ENCODE measurements at places on chromosomes 5 and 9.

- H3K27me3 ChIP-seq: no peaks in the 10 kb centered on the region
- peaks cover 3% of the 10 kb centered on the region for H3K4me1 ChIP-seq
- no peak for DNase-seq
- no peaks in the 10 kb centered on the region for H3K36me3 ChIP-seq
Measured at GRCh38 chr9:128862401-128862851, 19.3 kb downstream of the KYAT1 start.

- H3K27ac ChIP-seq: no peak overlapping the region
- DNase-seq: no peak
- no peaks in the 10 kb centered on the region for H3K27me3 ChIP-seq
- peaks cover 3% of the 10 kb centered on the region for H3K4me1 ChIP-seq
- no peak overlapping the region for H3K4me3 ChIP-seq
- H3K36me3 ChIP-seq: peaks cover 13% of the 10 kb centered on the region
Measured at GRCh38 chr5:60929024-60929423, 15.8 kb downstream of the ERCC8 start.

GRCh38 chr5:5741418-5741817, 318.9 kb downstream of the ICE1 start:
- no peak overlapping the region for H3K27ac ChIP-seq
- H3K4me1 ChIP-seq: no peaks in the 10 kb centered on the region
- DNase-seq: no peak
- peaks cover 3% of the 10 kb centered on the region for H3K27me3 ChIP-seq
- no peaks in the 10 kb centered on the region for H3K36me3 ChIP-seq

DNA sequence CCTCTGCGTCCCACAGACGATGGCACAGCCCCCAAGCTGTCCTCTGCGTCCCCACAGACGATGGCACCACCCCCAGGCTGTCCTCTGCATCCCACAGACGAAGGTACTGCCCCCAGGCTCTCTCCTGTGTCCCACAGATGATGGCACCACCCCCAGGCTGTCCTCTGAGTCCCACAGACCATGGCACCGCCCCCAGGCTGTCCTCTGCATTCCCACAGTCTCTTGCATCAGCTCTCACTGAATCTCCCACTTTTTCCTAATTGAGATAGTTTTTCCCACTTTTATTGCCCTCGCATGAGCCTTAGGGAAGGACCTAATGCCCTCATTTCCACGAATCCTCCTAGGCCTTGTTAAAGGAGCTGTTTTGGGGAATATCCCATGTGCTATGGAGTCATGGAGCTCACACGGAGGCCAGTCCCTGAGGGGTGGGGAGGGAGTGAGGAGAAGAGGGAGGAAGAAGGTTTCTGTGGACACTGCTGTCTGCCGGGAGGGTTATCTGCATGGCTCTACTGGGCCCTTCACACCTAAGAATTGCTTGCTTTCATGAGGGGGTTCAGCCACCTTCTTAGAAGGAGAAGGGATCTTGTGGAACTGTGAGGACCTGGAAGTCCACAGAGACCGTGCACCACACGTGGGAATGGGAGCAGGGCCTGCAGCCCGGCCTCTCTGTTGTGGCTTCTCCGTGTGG, 58.2 kb upstream of the PTCH1 start:
- DNase-seq: no peak
- H3K27ac ChIP-seq: no peak overlapping the region
- H3K4me3 ChIP-seq: no peak overlapping the region
- H3K27me3 ChIP-seq: peaks cover 22% of the 10 kb centered on the region
- H3K36me3 ChIP-seq: no peaks in the 10 kb centered on the region

DNA sequence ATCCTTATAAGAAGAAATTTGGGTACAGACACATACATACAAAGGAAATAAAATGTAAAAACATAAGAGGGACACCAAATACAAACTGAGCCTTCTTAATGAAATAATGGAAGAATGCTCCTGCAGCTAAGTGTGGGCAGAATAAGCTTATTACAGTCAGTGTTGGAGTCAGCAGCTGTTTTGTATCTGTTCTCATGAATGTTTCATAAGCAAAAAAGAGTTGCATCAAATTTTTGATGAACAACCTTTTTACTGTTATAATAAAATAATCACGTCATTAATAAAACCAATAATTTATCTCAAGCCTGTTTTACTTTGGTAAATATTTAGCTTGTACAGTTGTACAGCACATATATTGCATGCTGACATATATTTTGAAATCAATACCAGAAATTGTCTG, 545.6 kb downstream of the LRRC70 start:
- no peak for DNase-seq
- H3K27me3 ChIP-seq: no peaks in the 10 kb centered on the region
- no peak overlapping the region for H3K4me3 ChIP-seq
- no peak overlapping the region for H3K27ac ChIP-seq
- no peaks in the 10 kb centered on the region for H3K4me1 ChIP-seq

DNA sequence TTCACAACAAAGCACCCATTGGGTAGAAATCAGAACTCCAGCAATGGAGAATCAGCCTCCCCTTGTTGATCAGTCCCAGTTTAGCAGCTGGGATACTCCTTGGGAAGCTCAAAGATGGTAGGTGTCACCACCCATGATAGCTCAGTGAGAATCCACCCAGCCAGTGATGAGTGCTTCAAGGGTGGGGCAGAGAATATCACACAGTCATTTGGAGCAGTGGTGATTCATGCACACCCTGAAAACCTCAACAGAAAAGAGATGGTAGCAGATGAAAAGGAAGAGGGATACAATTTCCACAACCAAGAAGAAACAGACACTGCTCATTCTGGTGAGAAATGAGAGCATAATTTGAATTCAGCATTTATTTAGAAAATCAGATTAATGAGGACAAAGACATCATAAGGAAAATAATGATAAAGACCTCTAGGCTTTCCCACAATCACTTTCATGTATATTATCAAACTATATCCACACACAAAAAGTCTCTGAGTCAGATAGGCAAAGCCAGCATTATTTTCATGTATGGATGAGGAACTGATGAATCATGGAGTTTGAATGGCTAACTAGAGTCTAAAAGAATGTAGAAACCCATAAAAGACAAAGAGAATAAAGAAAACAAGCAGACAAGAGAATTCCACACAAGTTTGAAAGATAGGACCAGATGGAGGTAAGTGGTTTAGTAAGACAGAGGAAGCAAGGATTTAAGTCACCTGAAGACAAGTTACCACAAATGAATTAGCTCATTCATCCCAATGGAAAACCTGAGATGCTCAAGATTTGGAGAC, 82.9 kb downstream of the FEM1C start:
- DNase-seq: peak; percentile 26
- H3K4me1 ChIP-seq: peaks cover 4% of the 10 kb centered on the region
- peaks cover 21% of the 10 kb centered on the region for H3K27me3 ChIP-seq
- H3K4me3 ChIP-seq: peak overlapping the region; percentile 16

GRCh38 chr9:88645172-88645878, 110.3 kb downstream of the NXNL2 start:
- H3K27me3 ChIP-seq: peaks cover 34% of the 10 kb centered on the region
- H3K36me3 ChIP-seq: no peaks in the 10 kb centered on the region
- no peaks in the 10 kb centered on the region for H3K4me1 ChIP-seq
- peak overlapping the region; percentile 6 for H3K27ac ChIP-seq
- DNase-seq: no peak

DNA sequence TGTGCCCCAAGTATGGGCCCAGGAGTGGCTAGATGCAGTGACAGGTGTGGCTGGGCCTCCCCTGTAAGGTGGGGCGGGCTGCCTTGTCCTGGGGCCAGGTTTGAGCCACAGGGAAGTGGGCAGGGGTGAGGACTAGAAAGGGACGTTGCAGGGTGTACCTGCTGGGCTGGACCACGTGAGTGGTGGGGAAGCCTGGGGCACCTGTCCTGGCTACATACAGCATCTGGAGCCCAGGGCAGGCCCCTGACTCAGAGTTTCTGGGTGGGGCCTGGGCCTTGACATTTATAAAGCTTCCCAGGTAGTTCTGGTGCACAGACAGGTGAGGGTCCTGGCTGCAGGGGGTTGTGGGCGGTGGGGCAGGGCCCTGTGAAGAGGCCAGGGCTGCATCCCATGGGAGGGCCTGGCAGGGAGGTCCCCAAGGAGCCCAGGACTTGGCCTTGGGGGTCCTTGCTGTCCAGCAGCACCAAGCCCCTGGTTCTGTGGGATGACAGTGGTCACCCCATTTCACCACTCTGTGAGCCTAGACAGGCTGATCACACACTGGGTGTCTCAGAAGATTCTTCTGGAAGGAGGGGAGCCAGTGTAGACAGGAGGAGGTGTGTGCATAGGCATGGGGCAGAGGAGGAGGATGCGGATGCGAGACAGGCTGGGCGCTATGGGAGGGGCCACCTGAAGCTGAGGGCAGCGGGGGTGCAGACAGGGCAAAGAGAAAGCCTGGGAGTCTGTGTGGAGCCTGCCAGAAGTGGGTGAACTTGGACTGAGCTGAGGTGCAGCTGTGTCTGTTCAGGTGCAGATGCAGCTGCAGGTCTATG, 94.0 kb downstream of the PHF2 start:
- H3K4me1 ChIP-seq: no peaks in the 10 kb centered on the region
- no peak overlapping the region for H3K4me3 ChIP-seq
- no peak overlapping the region for H3K27ac ChIP-seq
- DNase-seq: no peak
- no peaks in the 10 kb centered on the region for H3K36me3 ChIP-seq

GRCh38 chr5:146101646-146102045, 3.7 kb downstream of the PLAC8L1 start:
- no peaks in the 10 kb centered on the region for H3K27me3 ChIP-seq
- H3K36me3 ChIP-seq: peaks cover 8% of the 10 kb centered on the region
- H3K27ac ChIP-seq: no peak overlapping the region
- no peaks in the 10 kb centered on the region for H3K4me1 ChIP-seq

DNA sequence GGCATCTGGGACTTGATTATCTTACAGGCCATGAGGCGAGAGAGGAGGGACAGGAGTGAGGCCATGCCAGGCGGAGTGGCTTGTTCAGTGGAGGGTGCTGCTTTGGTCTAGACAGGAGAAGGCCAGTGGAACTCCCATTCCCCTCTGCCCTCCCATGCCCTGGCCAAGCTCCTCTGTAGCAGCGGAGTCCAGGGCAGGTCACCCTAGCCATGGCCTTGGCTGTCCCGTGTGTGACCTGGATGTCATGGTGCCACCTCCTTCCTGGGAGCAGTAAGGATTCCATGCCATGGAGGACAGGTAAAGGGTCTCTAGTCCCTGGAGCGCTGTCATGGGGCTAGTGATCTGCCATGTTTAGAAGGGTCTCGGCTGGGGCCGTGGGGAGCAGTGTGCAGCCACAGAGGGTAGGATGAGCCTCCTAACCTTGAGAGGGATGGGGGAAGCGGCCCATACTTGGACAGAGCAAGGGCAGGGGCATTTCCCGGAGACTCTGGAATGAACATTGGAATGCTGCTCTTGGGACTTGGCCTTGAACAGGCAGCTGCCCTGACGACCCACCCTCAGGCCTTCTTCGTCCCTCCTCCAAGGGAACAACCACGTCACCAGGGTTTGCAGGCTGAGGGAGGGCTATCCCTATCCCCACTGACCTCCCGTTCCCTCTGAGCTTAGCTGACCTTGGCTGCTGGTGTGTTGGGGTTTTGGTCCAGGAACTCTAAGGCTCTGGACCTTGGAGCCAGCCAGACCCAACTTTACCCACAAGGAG, 100.4 kb downstream of the DAB2IP start:
- H3K27me3 ChIP-seq: no peaks in the 10 kb centered on the region
- H3K4me3 ChIP-seq: no peak overlapping the region
- no peak overlapping the region for H3K27ac ChIP-seq
- no peaks in the 10 kb centered on the region for H3K36me3 ChIP-seq

GRCh38 chr5:87268126-87268969, 665 bp downstream of the RASA1 start:
- H3K36me3 ChIP-seq: peaks cover 18% of the 10 kb centered on the region
- H3K27me3 ChIP-seq: no peaks in the 10 kb centered on the region
- H3K27ac ChIP-seq: peak overlapping the region; percentile 95
- H3K4me3 ChIP-seq: peak overlapping the region; percentile 96
- H3K4me1 ChIP-seq: peaks cover 37% of the 10 kb centered on the region

DNA sequence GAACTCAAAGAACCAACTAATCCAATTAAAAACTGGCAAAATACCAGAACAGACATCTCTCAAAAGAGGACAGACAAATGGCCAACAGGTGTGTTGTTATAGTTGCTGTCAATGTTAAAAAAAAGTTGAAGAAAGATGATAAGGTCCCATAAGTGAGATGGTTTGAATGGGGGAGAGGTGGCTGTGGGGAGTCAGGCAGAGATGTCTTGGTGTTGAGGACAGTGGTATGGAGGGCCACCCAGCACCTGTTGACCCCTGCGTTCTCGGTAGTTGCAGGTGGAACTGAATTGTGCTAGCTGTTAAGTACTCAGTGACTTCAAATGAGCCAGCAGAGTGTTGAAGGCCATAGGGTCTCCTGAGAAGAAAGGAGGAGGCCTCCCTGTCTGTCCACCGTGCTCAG, 55.9 kb upstream of the PITX1 start:
- H3K27me3 ChIP-seq: peaks cover 16% of the 10 kb centered on the region
- no peaks in the 10 kb centered on the region for H3K4me1 ChIP-seq
- DNase-seq: no peak
- H3K36me3 ChIP-seq: no peaks in the 10 kb centered on the region
- no peak overlapping the region for H3K27ac ChIP-seq

GRCh38 chr5:420632-421286, 22.2 kb upstream of the EXOC3 start:
- H3K27me3 ChIP-seq: no peaks in the 10 kb centered on the region
- no peak overlapping the region for H3K4me3 ChIP-seq
- no peak overlapping the region for H3K27ac ChIP-seq
- H3K36me3 ChIP-seq: peaks cover 9% of the 10 kb centered on the region
- no peak for DNase-seq

GRCh38 chr9:84850830-84851392, 181.4 kb downstream of the NTRK2 start:
- no peaks in the 10 kb centered on the region for H3K36me3 ChIP-seq
- no peak overlapping the region for H3K4me3 ChIP-seq
- no peaks in the 10 kb centered on the region for H3K27me3 ChIP-seq
- no peaks in the 10 kb centered on the region for H3K4me1 ChIP-seq
- no peak overlapping the region for H3K27ac ChIP-seq

GRCh38 chr9:35501946-35502345, 12.0 kb downstream of the RUSC2 start:
- H3K4me3 ChIP-seq: no peak overlapping the region
- H3K4me1 ChIP-seq: peaks cover 4% of the 10 kb centered on the region
- no peak overlapping the region for H3K27ac ChIP-seq
- DNase-seq: no peak

- H3K36me3 ChIP-seq: peaks cover 39% of the 10 kb centered on the region
- peaks cover 5% of the 10 kb centered on the region for H3K4me1 ChIP-seq
- no peak overlapping the region for H3K27ac ChIP-seq
- no peak for DNase-seq
Measured at GRCh38 chr9:83649515-83649914, 26.6 kb downstream of the IDNK start.

- H3K27ac ChIP-seq: no peak overlapping the region
- no peak for DNase-seq
- no peaks in the 10 kb centered on the region for H3K4me1 ChIP-seq
Measured at GRCh38 chr9:112404508-112404932, 24.6 kb downstream of the HSDL2 start.

- H3K27ac ChIP-seq: no peak overlapping the region
- H3K4me3 ChIP-seq: no peak overlapping the region
Measured at GRCh38 chr5:156396830-156397081, 69.8 kb downstream of the SGCD start.
